ENCODE measurements at places on chromosomes 12 and 14.

DNA sequence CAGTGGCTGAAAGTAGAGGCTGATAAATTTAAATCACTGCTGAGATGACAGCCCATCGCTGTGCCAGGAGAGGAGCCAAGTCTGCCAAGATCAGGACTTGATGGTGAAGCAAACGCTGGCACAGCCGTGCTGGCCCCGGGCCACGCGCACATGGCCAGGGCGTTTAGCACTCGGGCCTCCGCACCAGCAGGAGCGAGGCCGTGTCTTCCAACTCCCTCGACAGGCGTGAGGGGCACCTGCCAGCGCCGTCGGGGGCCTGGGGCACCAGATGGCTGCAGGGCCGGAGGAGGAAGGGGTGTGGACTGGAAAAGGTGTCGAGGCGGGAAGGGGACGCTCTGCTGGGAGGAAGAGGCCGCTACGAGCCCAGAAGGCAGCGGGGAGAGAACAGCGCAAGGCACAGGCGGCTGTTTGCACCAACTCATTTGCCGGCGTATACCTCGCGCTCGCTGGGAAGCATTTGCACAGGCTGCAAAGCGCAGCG lies 29.5 kb downstream of the RIMBP2 start:
- DNase-seq: no peak

- DNase-seq: no peak
Observed at GRCh38 chr12:64737539-64737938, 21.7 kb downstream of the GNS start.

GRCh38 chr14:94536836-94537235 lies 24.4 kb upstream of the SERPINA4 start:
- no peak for DNase-seq

- no peak for DNase-seq
Observed at GRCh38 chr12:100427078-100427477, 46.6 kb upstream of the NR1H4 start.

GRCh38 chr12:64801381-64801780 lies 23.1 kb upstream of the TBC1D30 start:
- DNase-seq: no peak

DNA sequence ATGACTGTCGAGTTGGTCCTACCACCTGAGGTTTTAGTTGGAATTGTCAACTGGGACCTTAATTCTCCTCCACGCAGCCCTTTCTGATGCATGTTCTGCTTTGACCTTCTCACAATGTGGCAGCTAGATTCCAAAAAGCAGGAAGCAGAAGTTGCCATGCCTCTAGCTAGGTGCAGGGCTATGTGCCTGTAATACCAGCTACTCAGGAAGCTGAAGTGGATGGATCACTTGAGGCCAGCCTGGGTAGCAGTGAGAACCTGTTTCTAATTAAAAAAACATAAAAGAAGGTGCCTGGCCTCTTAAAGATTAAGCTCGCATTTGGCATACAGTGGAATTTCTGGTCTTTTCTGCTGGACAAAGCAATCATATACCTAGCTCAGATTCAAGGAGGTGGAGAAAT lies 77.1 kb downstream of the FGD4 start:
- no peak for DNase-seq

GRCh38 chr12:124605150-124605882 lies 37.9 kb upstream of the NCOR2 start:
- peak; percentile 20 for DNase-seq

DNA sequence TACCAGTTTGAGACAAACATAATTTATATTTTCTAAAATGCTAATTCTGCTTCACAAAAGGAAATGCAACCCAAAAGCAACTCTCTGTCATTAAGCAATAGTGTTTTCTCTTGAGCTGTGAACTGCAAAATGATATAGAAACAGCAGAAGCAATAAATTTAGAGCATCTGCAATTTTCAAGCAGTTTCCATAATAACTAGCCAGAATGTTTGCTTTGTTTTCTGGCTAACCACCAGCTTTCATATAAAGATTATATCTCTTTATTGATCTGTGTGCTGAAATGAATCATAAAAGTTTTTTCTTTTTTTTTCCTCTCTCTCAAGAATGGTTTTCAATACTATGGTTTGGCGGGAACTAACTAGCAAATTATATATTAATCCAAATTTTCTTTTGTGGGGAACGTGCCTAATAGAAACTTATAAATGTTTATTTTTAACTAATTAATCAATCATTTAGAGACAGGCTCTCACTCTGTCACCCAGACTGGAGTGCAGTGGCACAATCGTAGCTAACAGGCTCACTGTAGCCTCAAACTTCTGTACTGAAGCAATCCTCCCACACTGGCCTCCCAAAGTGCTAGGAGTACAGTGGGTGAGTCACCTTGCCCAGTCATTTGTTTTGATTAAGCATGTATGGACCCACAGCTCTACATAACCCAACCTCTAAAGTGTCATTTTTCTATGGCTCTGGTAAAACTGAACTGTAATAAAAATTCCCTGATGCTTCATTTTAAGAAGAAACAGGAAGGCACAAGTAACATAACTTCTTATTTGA lies 830.1 kb upstream of the MGAT4C start:
- no peak for DNase-seq

DNA sequence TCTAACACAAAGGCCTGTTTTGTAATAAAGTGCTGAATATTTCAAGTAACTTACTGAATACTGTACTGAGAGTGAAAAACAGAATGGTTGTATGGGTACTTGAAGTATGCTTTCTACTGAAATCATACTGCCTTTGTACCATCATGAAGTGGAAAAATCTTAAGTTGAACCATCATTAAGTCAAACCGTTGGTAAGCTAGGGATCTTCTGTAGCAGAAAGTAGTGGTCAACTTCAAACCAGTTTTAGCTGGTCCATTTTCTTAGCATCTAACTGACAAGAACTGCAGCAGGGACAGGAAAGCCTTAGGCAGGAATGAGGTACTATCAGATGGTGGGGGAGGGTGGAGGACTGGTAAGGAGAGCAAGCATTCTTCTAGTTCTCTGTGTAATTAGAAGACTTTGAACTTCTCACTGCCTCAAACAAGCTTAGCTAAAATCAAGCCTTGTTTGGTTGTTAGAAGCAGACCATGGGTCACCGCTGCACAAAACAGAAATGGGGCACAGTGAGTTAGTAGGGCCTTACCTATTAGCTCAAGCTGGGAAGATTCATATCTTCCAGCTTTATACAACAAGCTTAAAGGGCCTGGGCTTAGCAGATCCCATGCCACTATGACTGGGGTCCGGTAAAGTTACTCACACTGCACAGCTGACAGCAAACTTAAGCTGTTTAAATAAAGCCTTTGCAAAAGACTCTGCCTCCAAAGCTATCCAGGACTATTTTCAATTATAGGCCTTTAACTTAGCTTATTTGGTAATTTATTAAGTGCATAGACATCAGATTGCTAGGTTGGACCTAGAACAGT lies 73.8 kb downstream of the ACADS start:
- no peak for DNase-seq

DNA sequence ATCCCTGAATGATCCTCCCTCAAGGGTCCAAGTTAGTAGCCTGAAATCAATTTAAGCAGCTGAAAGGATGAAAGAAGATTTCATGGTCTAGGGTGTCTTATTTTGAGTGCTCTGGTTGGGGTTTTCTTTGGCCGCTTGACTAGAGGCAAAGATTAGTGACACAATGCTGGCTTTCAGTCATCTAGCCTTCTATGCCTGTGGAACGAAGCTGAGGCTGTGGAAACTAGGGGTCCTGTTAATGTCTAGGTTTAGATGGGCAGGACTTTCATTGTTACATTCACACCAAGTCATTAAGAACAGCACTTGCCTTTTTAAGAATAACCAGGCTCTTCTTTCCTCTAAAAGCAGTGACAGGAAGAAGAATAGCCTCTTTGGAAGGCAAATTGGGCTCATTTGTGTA lies 253.8 kb upstream of the E2F7 start:
- DNase-seq: no peak

DNA sequence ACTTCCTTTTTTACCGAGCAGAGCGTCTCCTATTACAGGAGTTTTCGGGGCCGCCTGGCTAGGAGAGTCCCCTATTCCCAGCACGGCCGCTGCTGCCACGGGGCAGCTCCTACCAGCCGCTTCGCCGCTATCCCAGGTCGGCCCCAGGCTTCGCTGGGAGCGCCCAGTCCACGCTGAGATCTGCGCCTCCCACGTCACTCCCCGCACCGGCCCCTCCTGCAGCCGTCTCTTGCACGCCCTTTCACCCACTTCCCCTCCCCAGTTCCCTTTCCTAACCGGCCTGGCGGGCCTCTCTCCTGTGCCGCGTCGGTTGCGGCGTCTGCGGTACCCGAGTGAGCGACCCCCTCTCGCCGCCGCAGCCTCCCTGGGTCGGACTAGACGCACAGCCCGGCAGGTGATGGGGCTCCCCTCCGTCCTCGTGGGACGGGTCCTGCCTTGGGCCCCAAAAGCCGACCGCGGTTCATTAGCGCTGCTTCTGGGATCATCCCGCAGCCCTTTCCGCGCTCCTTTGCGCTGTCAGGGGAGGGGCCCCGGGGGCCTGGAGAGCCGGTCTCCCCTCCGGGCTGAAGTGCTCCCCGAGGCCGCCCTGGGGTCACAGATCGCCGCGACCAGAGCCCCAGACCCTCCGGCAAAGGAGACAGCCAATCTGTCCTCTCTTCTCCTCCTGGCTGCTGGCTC lies 1318.4 kb downstream of the TMEM121 start:
- peak; percentile 79 for DNase-seq

GRCh38 chr12:79615596-79616560 lies 74.9 kb downstream of the PAWR start:
- DNase-seq: no peak

DNA sequence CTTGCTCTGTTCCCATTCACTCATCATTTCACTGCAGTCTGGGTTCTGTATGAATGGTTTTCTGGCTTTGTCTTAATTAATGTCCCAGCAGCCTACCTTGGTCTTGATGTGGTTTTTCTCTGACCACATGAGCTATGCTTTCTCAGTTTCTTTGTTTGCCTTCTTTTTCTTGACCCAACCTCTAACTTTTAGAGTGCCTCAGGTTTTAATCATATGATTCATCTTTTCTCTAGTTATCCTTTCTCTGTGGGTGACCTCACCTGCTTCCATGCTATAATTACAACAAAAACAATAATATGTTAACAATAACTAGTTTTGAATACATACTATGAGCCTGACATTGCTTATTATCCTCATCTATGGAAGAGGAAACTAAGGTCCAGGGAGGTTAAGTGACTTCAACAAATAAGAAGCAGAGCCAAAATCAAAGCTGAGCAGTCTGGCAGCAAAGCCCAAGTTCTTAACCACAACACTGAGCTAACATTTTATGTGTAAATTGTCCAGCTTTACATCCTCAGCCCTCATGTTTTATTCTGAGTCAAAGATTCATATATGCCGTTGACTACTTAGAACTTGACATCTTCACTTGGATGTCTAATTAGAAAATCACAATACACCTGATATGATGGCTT lies 4.7 kb upstream of the EPYC start:
- peak; percentile 4 for DNase-seq

- no peak for DNase-seq
Observed at GRCh38 chr14:64081174-64081746, 212.9 kb downstream of the ESR2 start.

GRCh38 chr12:3003357-3003992 lies 44.3 kb downstream of the TEAD4 start:
- DNase-seq: no peak

DNA sequence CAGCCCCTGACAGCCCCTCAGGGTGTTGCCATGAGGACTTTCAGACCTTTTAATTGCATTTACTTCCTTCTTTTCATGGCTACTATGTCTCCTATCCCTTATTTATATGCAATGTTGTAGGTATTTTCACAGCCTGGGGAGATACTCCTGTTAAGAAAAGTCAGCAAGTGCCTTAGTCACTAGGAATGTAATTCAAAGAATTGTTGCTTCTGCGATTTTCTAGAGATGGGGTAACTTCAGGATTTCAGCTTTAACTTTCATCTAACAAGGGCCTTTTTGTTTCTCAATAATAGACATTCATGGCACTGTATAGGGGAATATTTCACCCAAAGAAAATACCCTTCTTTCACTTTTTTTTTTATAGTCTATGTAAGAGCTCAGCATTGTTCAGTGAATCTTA lies 533.3 kb upstream of the MIS18BP1 start:
- no peak for DNase-seq

DNA sequence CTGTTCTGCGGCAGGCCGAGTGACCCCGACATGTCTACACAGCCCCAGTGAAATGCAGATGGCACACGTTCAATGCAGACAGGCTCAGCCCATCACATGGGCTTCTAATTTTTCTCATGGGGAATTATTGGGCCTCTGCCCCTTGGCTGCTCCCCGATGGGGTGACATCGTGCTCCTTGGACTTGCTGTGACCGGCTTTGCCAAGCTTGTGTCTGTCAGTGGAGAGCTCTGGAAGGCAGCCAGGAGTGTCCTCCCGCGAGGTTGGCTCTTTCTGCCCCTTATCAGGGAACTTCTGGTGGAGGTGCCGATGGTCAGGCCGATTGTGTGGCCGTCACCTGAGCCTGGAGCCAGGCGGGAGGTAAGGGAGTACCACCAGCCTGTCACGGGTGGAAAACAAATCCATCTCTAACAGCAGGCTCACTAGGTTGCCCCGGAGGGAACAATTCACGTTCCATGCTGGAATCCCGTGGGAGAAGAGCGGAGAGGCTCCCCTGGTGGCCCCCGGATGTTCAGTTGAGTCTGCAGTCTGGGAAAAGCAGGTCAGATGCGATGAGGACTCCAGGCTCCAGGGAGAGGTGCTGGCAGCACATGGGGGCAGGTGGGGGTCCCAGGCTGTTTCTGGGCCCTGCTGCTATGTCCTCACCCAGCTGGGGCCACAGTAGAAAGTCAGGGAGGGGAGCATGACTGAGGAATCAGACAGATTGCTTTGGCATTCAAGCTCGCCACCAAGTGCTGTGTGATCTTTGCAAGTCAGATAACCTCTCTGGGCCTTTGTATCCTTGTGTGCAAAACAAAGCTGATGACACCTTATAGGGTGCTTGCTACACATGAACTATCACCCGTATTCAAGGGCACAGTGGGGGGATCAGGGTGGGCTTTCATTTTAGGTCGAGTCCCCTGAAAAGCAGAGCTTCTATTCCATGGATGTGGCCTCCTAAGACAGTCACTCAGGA lies 43.2 kb upstream of the EML1 start:
- DNase-seq: no peak

DNA sequence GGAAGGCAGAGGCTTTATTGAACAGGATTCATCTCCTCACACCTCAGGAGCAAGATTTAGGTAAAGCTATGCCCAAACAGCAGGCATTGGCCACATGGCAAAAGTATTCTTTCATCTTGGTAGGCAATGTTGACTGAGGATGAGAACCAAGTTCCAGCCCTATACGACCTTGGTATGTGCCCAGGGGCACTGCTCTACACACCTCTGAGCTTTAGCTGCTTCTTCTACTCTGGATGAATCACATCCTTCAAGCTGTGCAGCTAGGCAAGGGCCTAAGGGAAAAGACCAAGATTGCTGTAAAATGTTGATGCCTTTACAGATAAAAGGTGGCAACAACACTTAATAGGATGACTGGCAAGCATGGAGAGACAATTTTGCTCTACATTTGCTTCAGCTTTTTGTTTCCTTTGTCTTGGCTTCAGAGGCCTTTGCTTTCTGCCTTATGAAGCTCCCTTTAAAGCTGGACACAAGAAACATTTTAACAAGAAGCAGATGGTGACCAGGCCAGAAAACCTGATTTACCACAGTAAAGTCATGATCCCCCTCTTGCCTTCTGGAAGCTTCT lies 183.3 kb upstream of the KITLG start:
- no peak for DNase-seq

- no peak for DNase-seq
Observed at GRCh38 chr12:124861492-124861891, 2.2 kb downstream of the SCARB1 start.

- DNase-seq: no peak
Observed at GRCh38 chr12:26621932-26622331, 211.1 kb downstream of the ITPR2 start.

Data from GM13976 (cell line).